Hepatocyte (in vitro differentiated cells): ENCODE measurements at places on chromosomes 2 and 18. TPM values are rescaled to one million over a fixed set of nuclear protein-coding genes. Genes with fewer than 3 reads are reported as not detected.

The ZRANB3 gene
- total RNA-seq: 6.9 and 10.4 TPM in 2 replicates

The FABP1 gene
- 165 and 244 TPM in 2 replicates for total RNA-seq

The CD207 gene
- not detected in 2 replicates for total RNA-seq

The MARCO gene
- total RNA-seq: 0.10 TPM in 1 of 2 replicates, not detected in the other

The PSMD1 gene
- 92.9 and 93.6 TPM in 2 replicates for total RNA-seq

The CPO gene
- total RNA-seq: 0.36 TPM in 1 of 2 replicates, not detected in the other

The RASGRP3 gene
- 5.9 and 8.6 TPM in 2 replicates for total RNA-seq

The RNF152 gene
- total RNA-seq: 18.3 and 21.1 TPM in 2 replicates

The AOX1 gene
- 7.4 and 7.7 TPM in 2 replicates for total RNA-seq

The PTPRN gene
- total RNA-seq: 3.5 and 4.6 TPM in 2 replicates

The PKDCC gene
- total RNA-seq: 278 and 339 TPM in 2 replicates

The CNGA3 gene
- 0.04 and 0.13 TPM in 2 replicates for total RNA-seq

The SP5 gene
- total RNA-seq: 1.0 and 1.9 TPM in 2 replicates

The AGXT gene
- total RNA-seq: 69.6 and 90.8 TPM in 2 replicates

The NEB gene
- 2.2 and 3.3 TPM in 2 replicates for total RNA-seq

The LAMA3 gene
- total RNA-seq: 52.1 and 63.3 TPM in 2 replicates

The UBE2F gene
- total RNA-seq: 52.8 and 59.8 TPM in 2 replicates

The TMEM198 gene
- total RNA-seq: 7.3 and 8.0 TPM in 2 replicates

The IL1RL2 gene
- total RNA-seq: not detected in 2 replicates

The TMEM37 gene
- total RNA-seq: 52.6 TPM in 2 replicates

The GNAL gene
- 5.2 and 7.1 TPM in 2 replicates for total RNA-seq

The MC5R gene
- not detected in 2 replicates for total RNA-seq

The GDF7 gene
- total RNA-seq: 0.24 and 0.37 TPM in 2 replicates

The MOGAT1 gene
- total RNA-seq: not detected in 2 replicates

The NRP2 gene
- 60.2 and 79.2 TPM in 2 replicates for total RNA-seq

The GAREM2 gene
- total RNA-seq: 4.7 TPM in 2 replicates

The SDC1 gene
- total RNA-seq: 92.3 and 108 TPM in 2 replicates

The REG1B gene
- total RNA-seq: not detected in 2 replicates
